CD8-positive, alpha-beta memory T cell (primary cell): ENCODE measurements at places on chromosomes 5 and 9. TPM values are rescaled to one million over a fixed set of nuclear protein-coding genes. Genes with fewer than 3 reads are reported as not detected.

GRCh38 chr5:142748568-142749249, 21.5 kb upstream of the ARHGAP26 start:
- DNase-seq = peak; percentile 31

GRCh38 chr5:146540414-146540813, 24.4 kb upstream of the GPR151 start:
- DNase-seq = no peak

- no peak for DNase-seq
These were observed 138.1 kb downstream of the C9orf50 start for GRCh38 chr9:129482521-129483414.

DNA sequence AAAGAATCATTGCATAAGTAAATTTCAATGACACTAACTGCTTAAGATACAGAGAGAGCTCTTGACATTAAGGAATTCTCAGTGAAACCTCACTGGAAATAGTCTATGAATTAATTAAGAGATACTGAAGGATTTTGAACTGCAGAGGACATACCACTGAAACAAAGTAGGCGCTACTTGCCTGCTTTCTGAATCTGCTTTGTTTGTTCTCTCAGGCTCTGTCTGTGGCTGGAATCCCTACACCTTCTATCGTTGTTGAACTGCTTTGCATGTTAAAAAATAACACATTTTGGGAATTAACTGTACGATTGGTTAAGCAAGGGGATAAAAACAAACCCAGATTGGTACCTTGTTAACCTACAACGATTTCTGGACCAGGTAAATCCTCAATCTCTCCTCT, 435.2 kb downstream of the PDE4D start:
- no peak for DNase-seq

DNA sequence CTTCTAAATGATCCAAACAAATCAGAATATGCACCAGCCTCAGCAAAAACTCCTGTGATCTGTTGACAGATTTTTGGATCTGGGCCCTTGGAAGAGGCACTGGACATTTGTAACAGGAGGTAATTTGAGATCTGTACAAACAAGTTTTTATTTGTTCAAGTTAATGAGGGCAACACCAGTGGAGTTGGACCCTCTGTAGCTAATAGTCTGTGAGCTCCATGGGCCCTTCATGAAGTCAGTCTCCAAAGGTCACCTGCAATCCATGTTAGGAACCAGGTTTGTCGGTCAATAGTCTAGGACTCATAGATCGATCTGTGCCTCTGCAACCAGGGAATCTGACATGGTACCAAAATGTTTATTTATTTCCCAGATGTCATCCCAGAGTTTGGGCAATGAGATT, 40.9 kb downstream of the PAM start:
- DNase-seq = no peak

GRCh38 chr9:115553060-115553773, 435.3 kb upstream of the TNC start:
- no peak for DNase-seq

DNA sequence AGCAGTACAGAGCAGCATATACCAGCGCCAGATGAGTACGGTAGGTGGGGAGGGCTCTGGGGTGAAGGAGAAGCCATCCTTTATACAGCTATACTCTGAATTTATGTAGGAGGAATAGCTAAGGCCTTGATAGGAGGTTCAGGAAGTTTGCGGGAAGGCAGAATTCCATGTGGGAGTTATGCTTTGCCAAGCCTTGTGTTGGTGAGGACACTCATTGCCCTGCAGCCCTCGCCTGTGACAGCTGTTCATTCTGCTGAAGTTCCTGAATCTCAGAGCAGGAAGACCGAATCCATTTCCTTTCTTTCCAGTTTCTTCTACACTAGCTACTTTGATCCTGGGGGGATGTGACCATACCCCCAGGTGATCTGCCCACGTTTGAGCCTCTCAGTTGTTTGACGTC, 7.7 kb downstream of the MFAP3 start:
- no peak for DNase-seq

GRCh38 chr9:98316445-98317133, 61.1 kb upstream of the TBC1D2 start:
- no peak for DNase-seq

GRCh38 chr9:89149726-89150125, 28.9 kb downstream of the SHC3 start:
- no peak for DNase-seq

DNA sequence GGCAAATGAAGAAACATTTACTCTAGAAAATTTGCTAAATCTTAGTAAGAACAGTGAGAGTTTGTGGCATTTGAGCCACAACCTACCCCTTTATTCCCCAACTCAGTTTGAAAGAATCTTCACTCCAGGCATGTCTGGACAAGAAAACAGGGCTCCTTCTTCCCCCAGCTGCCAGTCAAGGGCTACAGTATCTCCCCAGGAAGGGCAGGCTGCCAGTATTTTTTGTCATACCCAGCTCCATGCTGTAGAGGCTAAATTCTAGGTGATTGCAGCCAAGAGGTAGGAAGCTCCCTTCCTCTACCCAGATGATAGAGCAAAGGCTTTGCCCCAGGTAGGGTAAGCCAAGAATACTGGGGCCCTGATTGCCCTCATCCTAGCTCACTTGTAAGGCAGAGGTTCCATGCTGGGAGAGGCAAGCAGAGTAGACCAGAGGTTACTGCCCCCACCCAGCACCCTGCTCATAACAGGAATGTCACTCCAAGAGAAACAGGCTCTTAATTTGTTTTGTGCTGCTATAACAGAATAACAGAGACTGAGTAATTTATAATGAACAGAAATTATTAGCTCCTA, 20.0 kb upstream of the GRPEL2 start:
- no peak for DNase-seq

DNA sequence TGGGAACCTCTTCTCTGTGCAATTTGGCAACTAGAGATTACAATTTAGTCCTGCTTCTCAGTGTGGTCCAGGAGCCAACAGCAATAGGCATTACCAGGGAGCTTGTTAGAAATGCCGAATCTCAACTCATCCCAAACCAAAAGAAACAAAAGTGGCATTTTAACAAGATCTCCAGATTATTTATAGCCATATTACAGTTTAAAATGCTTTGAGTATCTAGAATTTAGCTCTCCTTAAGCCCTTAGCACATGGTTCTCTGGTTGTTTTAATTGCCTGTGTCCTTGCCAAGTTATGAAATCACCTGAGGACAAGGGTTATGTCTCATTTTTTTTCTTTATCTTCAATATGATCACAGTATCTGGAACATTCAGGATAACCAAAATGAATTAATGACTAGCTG, 51.6 kb upstream of the TAS2R1 start:
- DNase-seq = no peak

DNA sequence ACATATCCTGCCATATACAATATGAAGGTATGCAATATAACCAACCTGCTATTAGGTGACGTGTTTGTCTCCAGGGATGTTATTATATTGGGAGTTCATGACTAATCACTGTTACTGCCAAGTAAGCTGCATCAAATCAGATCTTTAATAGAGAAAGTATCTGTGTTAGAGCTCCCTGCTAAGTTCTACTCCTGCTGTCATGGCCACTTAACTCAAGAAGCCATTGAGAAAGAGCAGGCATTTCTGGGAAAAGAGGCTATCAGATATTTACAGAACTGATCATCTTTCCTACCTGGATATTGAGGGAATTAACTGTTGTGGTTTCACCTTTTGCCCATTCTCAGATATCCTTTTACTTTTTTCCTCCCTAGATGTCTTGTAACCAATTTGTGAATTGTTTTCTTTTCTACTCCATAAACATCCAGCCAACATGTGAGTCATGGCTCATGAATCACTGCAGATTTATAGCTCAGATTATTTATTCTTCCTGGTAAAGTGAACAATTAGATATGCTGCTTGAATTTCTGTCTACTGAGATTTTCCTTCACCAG, 634.8 kb upstream of the FAM174A start:
- DNase-seq = no peak

DNA sequence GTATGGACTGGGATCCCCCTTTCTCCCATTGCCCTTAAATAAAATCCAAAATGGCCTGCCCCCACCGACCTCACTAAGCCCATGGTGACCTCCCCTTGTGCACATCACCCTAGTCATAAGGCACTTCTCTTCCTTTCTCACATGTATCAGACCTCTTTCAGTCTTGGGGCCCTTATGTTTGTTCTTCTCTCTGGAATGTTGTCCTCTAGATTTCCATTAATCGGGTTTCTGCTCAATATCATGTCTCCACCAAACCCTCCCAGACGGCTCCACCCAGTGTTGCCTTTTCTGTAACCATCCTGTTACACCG, 196.3 kb downstream of the ERCC6L2 start:
- DNase-seq = no peak

- DNase-seq = no peak
These were observed 50.9 kb upstream of the PCA3 start for GRCh38 chr9:76713381-76713780.

DNA sequence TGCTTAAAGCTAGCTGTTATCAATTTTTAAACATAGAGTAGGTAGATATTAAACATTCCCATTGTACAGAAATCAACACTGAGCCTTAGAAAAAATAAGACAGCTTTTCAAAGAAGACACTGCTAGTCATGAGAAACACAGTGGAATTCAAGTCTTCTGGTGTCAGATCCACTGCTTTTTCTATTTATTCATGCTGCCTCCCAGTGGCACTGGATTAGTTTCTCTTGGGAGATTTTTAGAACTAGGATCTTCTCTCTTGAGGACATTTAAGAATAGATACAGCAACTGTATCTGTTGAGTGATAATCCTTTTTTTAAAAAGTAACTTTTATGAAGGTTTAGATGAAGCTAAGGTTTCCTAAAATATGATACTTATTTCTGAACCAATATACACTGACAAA, 1635.4 kb upstream of the C9orf72 start:
- no peak for DNase-seq

- DNase-seq = no peak
These were observed 614.7 kb downstream of the TLR4 start for GRCh38 chr9:118318770-118319431.

GRCh38 chr5:34680896-34681295, 24.8 kb downstream of the RAI14 start:
- no peak for DNase-seq

DNA sequence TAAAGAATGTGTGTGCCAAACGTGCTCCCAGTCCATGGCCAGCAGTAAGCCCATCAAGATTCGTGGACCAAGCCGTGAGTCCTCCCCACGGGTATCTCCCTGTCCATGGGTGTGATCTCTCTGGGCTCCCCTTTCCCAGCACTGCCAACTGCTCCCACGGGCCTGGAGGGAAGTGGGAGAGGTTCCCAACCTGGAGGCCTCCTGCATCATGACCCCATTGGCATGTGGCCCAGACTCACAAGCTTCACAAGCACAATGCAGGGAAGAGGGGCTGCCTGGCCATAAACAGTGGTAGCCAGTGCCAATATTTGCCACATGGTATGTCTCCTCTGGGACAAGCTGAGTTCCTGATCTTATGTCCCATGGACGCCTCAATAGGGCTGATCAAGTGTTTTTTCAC, 59.1 kb downstream of the ABLIM3 start:
- DNase-seq = no peak

- no peak for DNase-seq
These were observed 20.5 kb upstream of the TTLL11 start for GRCh38 chr9:122113574-122113973.

DNA sequence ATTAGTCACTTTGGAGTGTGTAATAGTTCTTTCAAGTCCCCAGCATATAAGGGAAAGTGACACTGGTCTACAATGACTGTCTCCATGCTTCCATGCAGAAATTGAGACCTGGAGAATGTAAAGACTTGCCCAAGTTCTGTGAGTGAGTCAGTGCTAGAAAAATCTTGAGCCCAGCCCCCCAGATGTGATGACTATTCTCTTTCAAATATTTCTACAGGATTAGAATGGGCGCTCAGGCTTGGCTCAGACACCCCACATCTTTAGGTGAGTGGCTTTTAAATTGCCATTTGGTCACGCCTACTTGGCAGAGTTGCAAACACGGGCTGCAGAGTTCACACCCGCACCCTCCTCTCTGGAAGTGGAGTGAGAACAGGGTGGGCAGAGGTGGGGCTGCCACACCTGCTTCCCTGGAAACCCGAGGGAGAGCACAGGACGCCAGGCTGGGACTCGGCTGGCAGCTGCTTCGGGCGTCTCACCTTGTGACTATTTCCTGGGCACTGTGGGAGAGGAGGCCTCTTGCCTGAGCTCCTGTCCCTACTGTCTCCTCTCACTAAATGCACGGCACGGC, 37.6 kb downstream of the ROPN1L start:
- no peak for DNase-seq

GRCh38 chr5:37665889-37666288, 174.0 kb downstream of the GDNF start:
- DNase-seq = no peak

- no peak for DNase-seq
These were observed 5.5 kb upstream of the SUSD3 start for GRCh38 chr9:93052791-93053540.

DNA sequence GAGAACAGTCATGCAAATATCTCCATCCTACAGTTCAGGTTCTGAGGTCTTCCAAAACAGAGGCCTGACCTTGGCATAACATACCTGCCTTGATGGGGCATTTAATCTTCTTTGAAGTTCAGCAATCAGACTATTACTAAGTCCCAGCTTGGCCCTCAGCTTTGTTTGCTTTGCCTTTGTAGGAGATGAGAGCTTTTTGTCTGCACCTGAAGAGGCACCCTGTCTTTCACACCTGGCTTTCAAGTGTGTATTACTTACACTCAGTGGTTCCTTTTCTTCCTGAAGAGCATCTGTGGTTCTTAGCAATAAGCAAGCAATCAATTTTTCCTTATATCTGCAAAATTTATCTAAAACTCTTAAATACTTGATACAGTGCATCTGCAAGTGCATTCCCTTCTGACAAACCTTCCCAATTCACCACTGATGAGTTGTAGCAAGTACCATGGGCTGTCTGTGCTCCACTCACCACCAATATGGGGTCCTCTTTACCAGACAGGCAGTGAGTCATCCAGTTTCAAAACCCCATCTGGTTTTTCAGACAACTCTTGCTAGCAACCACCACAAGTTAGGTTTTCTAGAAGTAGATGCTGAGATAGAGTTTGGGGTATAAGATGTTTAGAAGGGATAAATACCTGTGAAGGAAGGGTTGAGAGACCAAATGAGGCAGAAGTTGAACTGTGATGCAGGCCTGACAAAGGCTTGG, 100.2 kb downstream of the HINT1 start:
- DNase-seq = no peak

DNA sequence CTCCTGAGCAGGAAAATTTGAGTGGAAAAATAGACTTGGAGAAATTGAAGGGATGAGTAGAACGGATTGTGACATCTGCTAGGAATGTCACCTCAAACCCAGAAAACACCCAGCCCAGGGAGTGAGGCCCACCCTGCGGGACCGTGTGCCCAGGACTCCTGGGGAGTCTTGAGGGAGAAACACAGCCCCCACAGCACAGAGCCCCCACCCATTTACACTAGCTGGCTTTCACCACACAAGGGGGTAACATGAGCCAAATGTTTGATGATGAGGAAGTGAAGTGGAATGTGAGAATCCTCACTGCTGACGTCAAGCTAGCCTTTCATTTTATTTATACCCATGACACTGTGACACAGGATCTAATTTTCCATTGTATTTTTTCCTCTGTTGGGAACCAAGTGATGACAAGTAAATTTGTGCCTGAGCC, 42.8 kb upstream of the PDE8B start:
- no peak for DNase-seq

The ARID3C gene
- total RNA-seq = 0.22 TPM

The NAA35 gene
- total RNA-seq = 34.1 TPM

The GARIN3 gene
- 0.29 TPM for total RNA-seq

The PCDHA12 gene
- total RNA-seq = not detected

The SELENOP gene
- 1.2 TPM for total RNA-seq

The LCN10 gene
- 1.1 TPM for total RNA-seq

The SPTAN1 gene
- 203 TPM for total RNA-seq

The PCDHGB4 gene
- 0.13 TPM for total RNA-seq

The IL6ST gene
- total RNA-seq = 60.0 TPM

The SH3GL2 gene
- not detected for total RNA-seq
